ENCODE measurements at places on chromosomes 12 and 14.

DNA sequence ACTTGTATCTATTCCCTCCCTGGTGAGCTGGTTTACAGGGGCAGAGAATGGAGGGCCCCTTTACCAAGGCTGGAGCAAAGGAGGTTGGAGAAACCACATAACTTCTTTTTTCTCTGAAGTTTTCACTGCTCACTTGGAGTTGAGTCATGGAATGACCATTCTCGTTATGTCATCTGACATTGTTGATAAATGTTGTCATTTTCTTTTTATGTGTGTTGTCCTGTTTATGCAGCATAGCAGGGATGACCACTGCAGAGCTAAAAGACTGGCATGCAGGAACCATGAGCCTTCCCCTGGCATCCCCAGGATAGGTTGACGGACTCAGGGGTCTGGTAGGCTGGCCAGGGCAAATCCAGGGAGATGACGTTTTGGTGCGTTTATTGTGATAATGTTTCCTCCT, 256.8 kb upstream of the DDHD1 start:
- no peak for DNase-seq

DNA sequence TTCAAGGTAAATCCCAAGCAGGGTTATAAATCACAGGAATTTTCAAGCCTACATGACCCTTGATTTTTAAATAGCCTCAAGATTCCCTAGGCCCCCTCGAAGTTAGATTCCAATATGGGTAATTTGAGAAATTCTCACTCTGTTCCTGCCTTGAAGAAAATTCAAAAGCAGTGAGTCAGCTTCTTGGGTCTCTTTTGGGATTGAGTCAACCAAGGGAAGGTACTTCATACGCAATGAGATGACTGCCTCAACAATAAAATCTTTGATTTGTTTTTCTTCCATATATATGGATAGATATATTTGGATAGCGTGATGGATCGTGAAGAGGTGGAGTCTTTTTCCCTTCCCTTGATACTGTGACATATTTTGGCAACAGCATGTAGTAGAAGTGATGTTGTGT, 180.4 kb upstream of the ATP2B1 start:
- no peak for DNase-seq

- DNase-seq, result no peak
Measured at GRCh38 chr12:5488626-5488955, 56.7 kb downstream of the NTF3 start.

- DNase-seq, result peak; percentile 70
Measured at GRCh38 chr14:67666750-67667449, 7.5 kb downstream of the VTI1B start.

- no peak for DNase-seq
Measured at GRCh38 chr12:69254862-69255261, 15.5 kb downstream of the CPSF6 start.

- no peak for DNase-seq
Measured at GRCh38 chr12:56759263-56759908, 3.7 kb upstream of the HSD17B6 start.

- no peak for DNase-seq
Measured at GRCh38 chr12:4663971-4664505, 15.1 kb downstream of the NDUFA9 start.

GRCh38 chr12:113555226-113555625, 83.6 kb upstream of the LHX5 start:
- DNase-seq, result no peak

- DNase-seq, result peak; percentile 79
Measured at GRCh38 chr12:53324113-53324778, 2.8 kb upstream of the AAAS start.

GRCh38 chr12:89787763-89788162, 79.1 kb upstream of the ATP2B1 start:
- DNase-seq, result no peak

GRCh38 chr14:23639048-23639890, 3.1 kb downstream of the DHRS2 start:
- DNase-seq, result no peak

GRCh38 chr12:52324153-52324444, 2.9 kb upstream of the KRT83 start:
- no peak for DNase-seq
